ENCODE measurements at places on chromosomes 16 and 17.

- DNase-seq: no peak
These were observed 208.4 kb downstream of the IRF8 start for GRCh38 chr16:86107215-86107825.

DNA sequence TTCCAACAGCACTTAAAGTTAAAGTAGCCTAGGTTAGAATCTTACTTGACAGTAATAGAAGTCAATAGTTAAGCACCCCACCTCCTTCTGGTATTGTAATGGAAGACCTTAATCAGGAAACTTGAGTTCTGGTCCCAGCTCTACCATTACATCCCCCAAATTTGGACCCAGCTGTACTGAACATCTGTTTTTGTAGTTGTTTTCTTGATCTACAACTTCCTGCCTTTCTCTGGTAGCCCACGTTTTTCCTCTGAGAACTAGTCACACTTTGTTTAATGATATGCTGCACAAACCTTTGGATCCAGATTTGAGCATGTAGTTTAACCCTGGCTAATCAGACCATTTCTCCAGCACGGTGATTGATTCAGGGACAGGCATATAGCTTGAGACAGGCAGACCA, 505.0 kb downstream of the HS3ST4 start:
- no peak for DNase-seq

- no peak for DNase-seq
These were observed 11.6 kb downstream of the SLC25A10 start for GRCh38 chr17:81723651-81724209.

- DNase-seq: no peak
These were observed 25.5 kb upstream of the CDH1 start for GRCh38 chr16:68711421-68712139.

Data from DMS79 (cell line).